ENCODE measurements at places on chromosomes 12 and 14. TPM values are rescaled to one million over a fixed set of nuclear protein-coding genes. Genes with fewer than 3 reads are reported as not detected.
A peak's percentile ranks its signal among the peaks of the same experiment; 100 is the strongest.

DNA sequence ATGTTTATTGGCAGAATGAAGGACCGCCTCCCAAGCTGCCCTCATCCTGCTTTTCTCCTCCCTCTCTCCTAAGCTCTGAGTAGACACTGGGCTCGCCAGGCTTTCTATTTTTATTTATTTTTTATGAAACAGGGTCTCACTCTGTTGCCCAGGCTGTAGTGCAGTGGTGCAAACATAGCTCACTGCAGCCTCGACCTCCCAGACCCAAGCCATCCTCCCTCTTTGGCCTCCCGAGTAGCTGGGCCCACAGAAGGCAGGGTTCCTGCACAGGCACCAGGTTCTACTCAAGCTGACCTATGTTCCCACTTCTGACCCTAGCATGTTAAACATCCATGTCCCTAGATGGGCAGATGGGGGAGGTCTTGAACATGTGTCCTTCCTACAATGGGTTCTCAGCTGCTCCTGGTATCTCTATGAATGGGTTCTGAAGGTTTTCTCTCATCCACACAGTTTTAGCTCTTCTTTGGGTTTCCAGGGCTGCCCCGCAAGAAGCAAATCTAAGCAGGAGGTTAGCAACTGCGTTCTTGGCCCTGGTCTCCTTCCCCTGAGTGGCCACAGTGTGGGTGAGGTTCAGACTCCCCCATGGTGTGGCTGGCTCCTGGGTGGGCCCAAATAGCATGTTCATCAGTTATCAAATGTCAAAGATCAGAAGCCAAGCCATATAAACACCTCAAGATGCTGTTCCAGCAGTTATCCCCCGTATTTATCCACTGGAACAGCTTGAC is 167.3 kb downstream of the ZFP36L1 start:
- H3K4me1 ChIP-seq, result peaks cover 12% of the 10 kb centered on the region
- no peaks in the 10 kb centered on the region for H3K36me3 ChIP-seq
- peaks cover 14% of the 10 kb centered on the region for H3K27me3 ChIP-seq
- no peak overlapping the region for H3K4me3 ChIP-seq

- no peak overlapping the region for H3K4me3 ChIP-seq
- no peaks in the 10 kb centered on the region for H3K27me3 ChIP-seq
- no peak overlapping the region for H3K27ac ChIP-seq
- DNase-seq, result no peak
- H3K36me3 ChIP-seq, result no peaks in the 10 kb centered on the region
These were observed 26.4 kb downstream of the GLIPR1L1 start for GRCh38 chr12:75360920-75361319.

The DEGS2 gene
- total RNA-seq, result 0.20 TPM

DNA sequence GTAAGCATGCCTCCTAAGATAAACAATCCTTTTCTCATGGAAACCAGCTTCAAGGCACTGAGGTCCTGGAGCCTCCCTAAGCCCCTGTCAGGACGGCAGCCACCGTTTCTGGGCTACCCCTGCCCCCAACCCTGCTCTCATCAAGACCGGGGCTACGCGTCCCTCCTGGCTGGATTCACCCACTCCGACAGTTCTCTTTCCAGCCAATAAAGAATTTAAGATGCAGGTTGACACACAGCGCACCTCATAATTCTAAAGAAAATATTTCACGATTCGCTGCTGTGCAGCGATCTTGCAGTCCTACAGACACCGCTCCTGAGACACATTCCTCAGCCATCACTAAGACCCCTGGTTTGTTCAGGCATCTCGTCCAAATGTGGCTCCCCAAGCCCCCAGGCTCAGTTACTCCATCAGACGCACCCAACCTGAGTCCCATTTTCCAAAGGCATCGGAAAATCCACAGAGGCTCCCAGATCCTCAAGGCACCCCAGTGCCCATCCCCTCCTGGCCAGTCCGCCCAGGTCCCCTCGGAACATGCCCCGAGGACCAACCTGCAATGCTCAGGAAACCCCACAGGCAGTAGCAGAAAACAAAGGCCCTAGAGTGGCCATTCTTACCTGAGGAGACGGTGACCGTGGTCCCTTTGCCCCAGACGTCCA is 336.3 kb downstream of the TMEM121 start:
- H3K27ac ChIP-seq, result peak overlapping the region; percentile 98
- H3K36me3 ChIP-seq, result peaks cover 5% of the 10 kb centered on the region
- peak; percentile 16 for DNase-seq
- peaks cover 2% of the 10 kb centered on the region for H3K27me3 ChIP-seq
- no peak overlapping the region for H3K4me3 ChIP-seq

The BMP4 gene
- total RNA-seq, result 0.58 TPM

GRCh38 chr12:89245090-89245489 is 107.2 kb downstream of the DUSP6 start:
- DNase-seq, result peak; percentile 70
- peaks cover 40% of the 10 kb centered on the region for H3K36me3 ChIP-seq
- peaks cover 54% of the 10 kb centered on the region for H3K4me1 ChIP-seq
- H3K27me3 ChIP-seq, result no peaks in the 10 kb centered on the region
- H3K4me3 ChIP-seq, result peak overlapping the region; percentile 55

DNA sequence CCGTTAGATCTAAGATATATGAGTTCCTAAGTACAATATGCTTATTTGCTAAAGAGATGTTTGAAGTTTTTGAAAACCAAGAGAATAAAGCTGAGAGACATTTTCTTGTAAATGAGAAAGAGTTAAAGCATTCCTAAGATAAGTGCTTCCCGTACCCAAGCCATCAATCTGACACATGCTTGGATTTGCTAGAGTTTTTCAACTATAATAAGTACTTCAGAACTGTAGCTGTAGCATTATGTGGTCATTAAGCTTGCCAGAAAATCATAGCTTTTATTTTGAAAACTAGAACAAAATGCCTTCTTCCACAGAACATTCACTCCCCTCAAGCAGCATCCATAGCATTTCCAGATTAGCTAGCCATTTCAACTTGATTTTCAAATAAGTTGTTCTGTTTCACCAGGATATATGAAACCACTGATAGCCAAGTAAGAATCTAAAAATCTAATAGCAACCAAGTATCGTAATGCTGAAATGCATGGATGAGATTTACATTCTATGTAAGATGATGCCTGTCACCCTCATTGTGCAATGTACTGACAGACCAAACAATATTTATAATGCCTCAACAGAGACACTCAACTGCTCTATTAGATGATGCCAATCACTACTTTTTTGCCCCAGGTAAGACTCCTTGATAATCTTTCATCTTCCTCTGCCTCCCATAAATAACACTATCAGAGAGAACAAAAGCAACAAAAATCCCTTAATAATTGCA is 8.0 kb downstream of the SNW1 start:
- peaks cover 61% of the 10 kb centered on the region for H3K36me3 ChIP-seq
- H3K27ac ChIP-seq, result no peak overlapping the region
- H3K4me3 ChIP-seq, result no peak overlapping the region
- no peaks in the 10 kb centered on the region for H3K27me3 ChIP-seq
- H3K4me1 ChIP-seq, result peaks cover 30% of the 10 kb centered on the region
- DNase-seq, result no peak

DNA sequence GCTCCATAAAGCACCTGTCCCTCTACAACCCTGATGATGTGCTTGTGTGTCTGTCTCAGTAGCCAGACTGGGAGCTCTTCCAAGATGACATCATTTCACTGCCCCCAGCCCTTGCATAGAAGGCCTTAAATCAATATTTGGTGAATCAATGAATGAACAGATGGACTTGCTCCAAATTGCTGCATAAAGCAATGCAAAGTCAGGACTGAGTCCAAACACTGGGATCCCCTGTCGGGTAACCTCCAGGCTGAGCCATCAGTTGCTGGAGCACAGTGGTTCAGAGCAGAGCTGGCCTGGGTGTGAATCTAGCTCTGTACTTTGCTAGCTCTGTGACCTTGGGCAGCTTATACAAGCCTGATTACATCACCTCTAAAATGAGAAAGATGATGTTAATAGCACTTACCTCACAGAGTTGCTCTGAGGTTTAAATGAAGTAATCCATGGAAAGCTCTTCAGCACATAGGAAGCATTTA is 120.3 kb upstream of the VASH1 start:
- no peak overlapping the region for H3K4me3 ChIP-seq
- no peaks in the 10 kb centered on the region for H3K4me1 ChIP-seq
- no peak for DNase-seq
- H3K27ac ChIP-seq, result no peak overlapping the region

The IL22 gene
- 4.7 TPM for total RNA-seq

The KLRG1 gene
- total RNA-seq, result 13.3 TPM

The ENDOU gene
- total RNA-seq, result not detected

- DNase-seq, result no peak
- peaks cover 9% of the 10 kb centered on the region for H3K27me3 ChIP-seq
- no peaks in the 10 kb centered on the region for H3K36me3 ChIP-seq
- no peaks in the 10 kb centered on the region for H3K4me1 ChIP-seq
These were observed 191.8 kb downstream of the C12orf75 start for GRCh38 chr12:105522166-105522825.

The BBOF1 gene
- total RNA-seq, result 1.3 TPM

- no peak overlapping the region for H3K27ac ChIP-seq
- no peaks in the 10 kb centered on the region for H3K27me3 ChIP-seq
- peak; percentile 18 for DNase-seq
These were observed 37.4 kb upstream of the PSMA6 start for GRCh38 chr14:35254736-35255135.

The TCL1A gene
- not detected for total RNA-seq
